ENCODE measurements at places on chromosomes 2 and 18. TPM values are rescaled to one million over a fixed set of nuclear protein-coding genes. Genes with fewer than 3 reads are reported as not detected.
A peak's percentile ranks its signal among the peaks of the same experiment; 100 is the strongest.

CRACDL gene
- total RNA-seq: 2.4 TPM

- no peak for DNase-seq
Measured at GRCh38 chr2:233064530-233065199, 4.5 kb downstream of the INPP5D start.

DNA sequence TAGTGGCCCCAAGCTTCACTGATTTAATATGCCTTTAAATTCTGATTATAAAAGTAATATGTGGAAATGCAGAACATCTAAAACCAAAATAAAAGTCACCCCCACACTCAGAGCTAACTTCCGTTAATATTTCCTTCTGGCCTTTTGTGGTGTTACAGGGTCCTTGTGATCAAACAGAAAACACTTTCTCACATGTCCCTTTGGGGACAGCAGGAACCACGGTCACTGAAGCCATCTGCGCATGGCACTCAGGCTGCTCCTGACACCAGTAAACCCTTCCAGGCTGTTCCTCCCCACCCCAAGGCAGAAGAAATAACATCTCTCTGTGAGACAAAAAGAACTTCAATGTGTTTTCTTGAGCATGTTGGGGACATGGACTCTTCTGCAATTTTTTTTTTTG is 25.1 kb upstream of the GPR17 start:
- no peak for DNase-seq

GRCh38 chr2:60410456-60411146 is 142.9 kb downstream of the BCL11A start:
- DNase-seq: no peak

- DNase-seq: no peak
Measured at GRCh38 chr18:36360256-36360909, 62.9 kb downstream of the FHOD3 start.

CDH19 gene
- 18.3 TPM for total RNA-seq

GRCh38 chr2:204205082-204205481 is 268.5 kb downstream of the ICOS start:
- DNase-seq: no peak

RAPH1 gene
- 47.7 TPM for total RNA-seq

- no peak for DNase-seq
Measured at GRCh38 chr2:209872675-209873074, 101.0 kb downstream of the UNC80 start.

SLC35F6 gene
- 12.4 TPM for total RNA-seq

CRYBA2 gene
- not detected for total RNA-seq

PLCL1 gene
- total RNA-seq: 17.8 TPM

IL1RL2 gene
- 0.90 TPM for total RNA-seq

DNA sequence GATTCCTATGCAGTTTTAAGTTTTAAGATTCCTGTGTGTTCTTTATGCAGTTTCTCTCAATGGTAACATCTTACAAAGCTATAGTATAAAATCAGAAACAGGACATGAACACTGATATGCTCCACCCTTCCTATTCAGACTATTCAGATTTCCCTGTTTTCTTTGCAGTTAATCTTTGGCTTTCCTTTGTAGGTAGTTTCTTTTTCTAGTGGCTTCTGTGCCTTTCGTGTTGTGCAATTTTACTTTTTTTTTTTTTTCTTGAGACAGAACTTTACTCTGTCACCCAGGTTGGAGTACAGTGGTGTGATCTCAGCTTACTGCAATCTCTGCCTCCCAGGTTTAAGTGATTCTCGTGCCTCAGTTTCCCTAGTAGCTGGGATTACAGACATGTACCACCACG is 94.9 kb upstream of the RNU4ATAC start:
- DNase-seq: no peak

GRCh38 chr2:59694176-59694575 is 859.3 kb downstream of the BCL11A start:
- no peak for DNase-seq

DNA sequence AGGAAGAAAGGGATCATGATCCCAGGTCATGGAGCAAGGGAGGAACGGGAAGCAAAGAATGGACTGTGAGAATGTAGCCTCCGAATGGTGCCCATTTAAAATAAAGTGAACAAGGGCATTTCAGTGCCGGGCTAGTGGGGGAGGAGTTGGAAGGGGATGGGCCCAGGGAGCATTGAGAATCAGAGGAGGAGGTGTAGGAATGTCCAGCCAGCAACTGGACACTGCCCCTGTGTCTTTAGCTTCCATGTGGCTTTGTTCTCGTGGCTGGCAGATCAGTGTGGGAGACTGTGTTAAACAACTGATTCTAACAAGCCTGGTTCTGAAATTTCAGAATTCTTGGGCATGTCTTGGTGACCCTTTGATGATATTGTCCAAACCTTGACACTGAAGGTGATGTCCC is 1.4 kb upstream of the RNF103 start:
- no peak for DNase-seq

DNA sequence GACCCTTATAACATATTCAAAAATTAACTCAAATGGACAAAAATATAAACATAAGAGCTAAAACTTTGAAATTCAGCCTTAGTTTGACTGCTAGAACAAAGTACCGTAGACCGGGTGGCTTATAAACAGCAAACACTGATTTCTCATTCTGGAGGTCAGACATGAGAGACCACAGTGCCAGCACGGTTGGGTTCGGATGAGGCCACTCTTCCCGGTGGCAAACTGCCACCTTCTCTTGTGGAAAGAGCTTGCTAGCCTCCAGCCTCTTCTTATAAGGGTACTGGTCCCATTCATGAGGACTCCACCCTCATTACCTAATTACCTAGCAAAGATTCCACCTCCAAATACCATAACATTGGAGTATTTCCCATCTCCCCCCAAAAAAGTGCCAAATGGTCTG is 91.3 kb downstream of the FAM210A start:
- no peak for DNase-seq

DNA sequence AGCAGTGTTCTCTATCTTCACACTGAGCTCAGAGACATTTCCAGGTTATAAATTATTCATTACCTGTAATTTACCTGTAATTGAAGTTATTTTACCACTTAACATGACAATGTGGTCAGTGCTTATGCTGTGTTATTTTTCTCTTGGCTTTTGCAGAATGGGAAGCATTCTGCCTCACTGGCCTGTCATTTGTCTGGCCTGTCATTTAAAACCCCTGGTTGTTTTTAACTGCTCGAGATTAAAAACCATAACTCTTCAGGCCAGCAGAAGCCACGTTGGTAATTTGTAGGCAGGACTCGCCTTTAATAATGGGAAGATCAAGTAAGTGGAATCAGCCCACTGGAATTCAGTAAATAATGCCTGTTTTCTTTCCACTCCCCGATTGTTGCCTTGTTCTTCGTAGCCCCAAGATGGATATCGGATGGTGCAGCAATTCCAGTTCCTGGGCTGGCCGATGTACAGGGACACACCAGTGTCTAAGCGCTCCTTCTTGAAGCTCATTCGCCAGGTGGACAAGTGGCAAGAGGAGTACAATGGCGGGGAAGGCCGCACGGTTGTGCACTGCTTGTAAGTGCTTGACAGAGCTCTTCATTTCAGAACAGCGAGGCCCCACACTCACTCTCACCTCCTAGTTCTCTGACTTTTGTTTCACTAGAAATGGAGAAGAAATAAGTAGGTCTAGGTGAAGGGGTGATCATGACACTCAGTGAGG is 222.4 kb upstream of the RAB12 start:
- no peak for DNase-seq

DNA sequence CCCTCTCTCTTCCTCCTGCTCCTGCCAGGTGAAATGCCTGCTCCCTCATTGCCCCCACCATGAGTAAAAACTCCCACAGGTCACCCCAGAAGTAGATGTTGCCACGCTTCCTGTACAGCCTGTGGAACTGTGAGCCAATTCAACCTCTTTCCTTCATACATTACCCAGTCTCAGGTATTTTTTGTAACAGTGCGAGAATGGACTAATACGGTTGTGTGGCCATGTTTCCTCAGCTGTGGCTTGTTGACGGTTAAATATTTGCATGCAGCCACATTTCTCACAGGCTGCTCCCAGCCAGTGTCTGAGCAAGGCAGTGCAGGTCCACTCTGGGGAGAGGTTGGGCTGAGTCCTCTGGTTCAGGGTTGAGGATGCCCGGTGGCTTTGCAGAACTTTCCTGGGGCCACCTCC is 27.8 kb upstream of the COPS8 start:
- DNase-seq: no peak

IHH gene
- not detected for total RNA-seq

CFAP53 gene
- total RNA-seq: 0.42 TPM

DNA sequence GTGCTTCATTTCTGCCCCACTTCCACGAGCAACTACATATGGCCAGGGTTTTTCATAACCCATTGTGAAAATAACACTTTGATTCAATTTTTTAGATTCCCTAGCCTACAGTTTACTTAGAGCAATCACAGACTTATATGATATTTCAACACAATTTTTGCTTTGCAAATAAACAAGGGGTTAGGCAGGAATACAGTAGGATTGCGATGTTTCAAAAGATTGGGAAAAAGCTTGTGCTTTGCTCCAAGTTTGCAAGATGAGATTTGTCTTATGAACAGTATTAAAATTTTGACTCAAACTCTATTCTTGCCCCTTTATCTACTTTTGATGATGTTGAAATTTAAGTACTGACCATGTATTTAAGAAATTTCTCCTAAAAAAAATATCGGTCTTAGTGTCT is 814.5 kb upstream of the PIK3C3 start:
- no peak for DNase-seq

HOXD12 gene
- 2.2 TPM for total RNA-seq

ST8SIA5 gene
- 0.95 TPM for total RNA-seq

DNA sequence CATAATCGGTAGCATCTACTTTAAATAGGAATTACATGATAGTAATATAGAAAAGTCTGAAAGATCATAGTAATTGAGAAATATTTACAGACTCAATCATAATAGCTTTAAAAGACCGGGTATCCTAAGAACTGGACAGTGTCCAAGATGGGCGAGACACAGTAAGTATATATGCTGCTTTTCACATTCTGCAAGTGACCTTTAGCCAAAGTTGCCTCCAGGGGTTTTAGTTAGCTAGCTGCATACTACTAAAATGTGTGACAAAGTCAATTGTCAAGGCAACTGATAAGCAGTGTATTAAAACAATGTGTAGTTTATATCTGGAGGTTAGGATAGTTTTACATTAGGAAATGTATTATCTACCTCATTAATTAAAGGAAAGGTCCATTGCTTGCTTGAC is 24.6 kb downstream of the CD302 start:
- DNase-seq: no peak

SP100 gene
- 82.3 TPM for total RNA-seq

DNA sequence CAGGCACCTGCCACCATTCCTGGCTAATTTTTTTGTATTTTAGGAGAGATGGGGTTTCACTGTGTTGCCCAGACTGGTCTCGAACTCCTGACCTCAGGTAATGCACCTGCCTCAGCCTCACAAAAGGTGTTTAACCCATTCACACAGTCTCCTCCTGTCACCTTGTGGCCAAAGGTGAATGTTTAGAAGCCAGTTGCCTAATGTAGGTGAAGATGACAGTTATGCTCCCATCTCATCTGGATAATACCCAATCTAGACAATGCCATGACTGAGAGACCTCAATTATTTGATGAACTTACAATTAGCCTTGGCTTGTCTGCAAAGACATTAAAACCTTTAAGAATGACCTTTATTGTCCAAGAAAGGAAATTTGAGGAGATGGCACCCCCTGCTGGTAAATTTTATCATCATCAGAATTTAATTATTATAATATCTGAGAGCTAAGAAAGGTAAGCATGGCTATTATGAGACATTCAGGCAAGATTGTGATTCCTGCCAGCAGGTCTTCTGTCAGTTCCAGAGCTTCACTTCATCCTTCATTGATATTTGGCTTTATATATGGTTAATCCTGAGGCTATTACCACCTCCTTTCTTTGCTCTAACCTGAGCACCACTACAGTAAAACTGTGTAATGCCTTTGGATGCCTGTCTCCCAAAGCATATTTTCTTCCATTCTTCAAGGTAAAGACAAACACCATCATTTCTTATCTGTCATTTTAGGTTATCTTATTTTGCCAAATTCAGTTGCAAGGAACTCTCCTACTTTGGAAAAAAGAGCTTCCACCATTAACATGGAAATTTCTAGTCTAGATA is 117.6 kb downstream of the FAM124B start:
- peak; percentile 35 for DNase-seq

GRCh38 chr2:26164641-26165211 is 8.2 kb upstream of the GAREM2 start:
- DNase-seq: no peak

CIB4 gene
- not detected for total RNA-seq

DNA sequence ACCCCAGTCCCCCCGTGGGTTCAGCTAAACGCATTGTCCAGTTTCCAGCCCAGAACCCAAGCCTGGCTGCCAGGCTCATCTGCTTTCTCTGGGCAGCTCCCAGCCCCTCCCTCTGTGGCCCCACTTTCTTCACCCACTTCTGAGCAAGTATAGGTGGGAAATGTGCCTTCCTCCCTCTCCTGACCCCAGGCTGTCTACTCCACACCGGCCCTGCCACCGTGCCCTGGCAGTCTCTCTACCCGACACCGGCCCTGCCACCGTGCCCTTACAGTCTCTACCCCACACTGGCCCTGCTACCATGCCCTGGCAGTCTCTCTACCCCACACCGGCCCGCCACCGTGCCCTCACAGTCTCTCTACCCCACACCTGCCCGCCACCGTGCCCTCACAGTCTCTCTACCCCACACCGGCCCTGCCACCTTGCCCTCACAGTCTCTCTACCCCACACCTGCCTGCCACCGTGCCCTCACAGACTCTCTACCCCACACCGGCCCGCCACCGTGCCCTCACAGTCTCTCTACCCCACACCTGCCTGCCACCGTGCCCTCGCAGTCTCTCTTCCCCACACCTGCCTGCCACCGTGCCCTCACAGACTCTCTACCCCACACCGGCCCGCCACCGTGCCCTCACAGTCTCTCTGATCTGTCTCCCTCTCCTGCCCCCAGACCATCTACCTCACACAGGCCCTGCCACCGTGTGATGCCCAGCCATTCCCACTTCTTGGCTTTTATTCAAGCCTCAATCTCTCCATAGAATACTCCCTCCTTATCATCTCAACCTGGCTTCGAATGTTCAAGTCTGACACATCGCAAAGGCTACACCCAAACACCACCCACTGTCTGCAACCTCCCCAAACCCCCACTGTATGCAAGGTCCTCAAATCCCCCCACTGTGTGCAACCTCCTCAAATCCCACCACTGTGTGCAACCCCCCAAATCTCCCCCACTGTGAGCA is 108.9 kb downstream of the TPO start:
- no peak for DNase-seq

GRCh38 chr2:128155970-128156369 is 65.0 kb downstream of the UGGT1 start:
- DNase-seq: no peak

RABL2A gene
- total RNA-seq: 13.3 TPM

GRCh38 chr2:47888581-47889280 is 17.6 kb downstream of the FBXO11 start:
- no peak for DNase-seq

AGXT gene
- not detected for total RNA-seq

- no peak for DNase-seq
Measured at GRCh38 chr2:42102024-42102590, 54.3 kb downstream of the PKDCC start.

All from urinary bladder (tissue), 4 donors.